ENCODE measurements at places on chromosomes 11 and 22.

DNA sequence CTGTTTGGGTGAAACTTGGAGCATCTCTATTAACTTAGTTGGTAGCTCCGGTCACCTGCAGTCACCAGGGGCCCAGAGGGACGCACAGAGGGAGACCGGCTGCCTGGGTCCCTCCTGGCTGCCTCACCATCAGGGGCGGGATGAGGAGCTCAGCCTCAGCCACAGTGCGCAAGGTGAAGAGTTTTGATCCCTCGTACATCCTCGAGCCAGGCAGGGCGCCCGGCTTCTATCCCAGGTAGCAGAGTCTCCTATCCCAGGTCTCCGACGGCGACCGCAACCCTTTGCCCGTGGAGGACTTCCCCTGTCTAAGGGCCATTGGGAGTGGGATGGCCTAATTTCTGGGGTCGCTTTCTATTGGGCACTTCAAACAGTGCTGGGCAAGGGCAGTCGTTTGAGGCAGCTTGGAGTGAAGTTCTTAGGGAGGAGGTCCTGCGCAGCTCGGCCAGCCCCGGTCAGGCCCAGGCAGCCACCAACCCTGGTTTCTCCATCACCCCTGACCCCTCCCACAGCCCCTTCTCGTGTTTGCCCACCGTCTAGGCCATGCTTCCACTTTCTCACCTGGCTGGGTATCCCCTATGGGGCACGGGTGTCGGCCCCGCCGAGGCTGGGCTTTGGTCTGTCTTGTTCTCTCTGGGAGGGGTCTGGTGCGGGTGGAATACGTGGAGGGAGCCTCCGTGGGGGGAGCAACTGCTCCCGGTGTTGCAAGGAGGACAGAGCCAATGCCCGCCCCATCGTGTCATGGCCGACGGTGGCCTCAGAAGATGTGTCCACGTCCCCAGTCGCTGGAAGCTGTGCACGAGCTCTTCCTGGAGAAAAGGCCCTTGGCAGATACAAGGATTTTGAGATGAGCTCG is 3.6 kb upstream of the MRGPRG start:
- DNase-seq: no peak

DNA sequence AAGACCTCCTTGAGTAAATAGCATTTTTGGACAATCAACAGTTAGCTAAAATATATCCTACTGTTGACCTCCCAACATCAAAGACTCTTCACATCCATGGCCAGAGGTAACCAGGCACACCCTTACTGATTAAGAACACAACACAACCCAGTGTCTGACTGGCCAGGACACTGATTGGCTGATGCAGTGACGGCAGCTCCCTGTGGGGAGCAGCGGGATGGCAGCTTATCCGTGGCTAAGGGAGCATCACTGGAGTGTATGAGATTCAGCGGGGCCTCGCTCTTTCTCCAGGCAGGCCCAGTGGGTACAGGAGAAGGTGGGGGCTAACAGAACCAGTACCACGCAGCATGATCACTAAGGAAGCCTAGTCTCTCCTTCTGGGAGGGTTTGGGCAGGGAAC is 10.3 kb upstream of the IL2RB start:
- DNase-seq: peak; percentile 25

GRCh38 chr11:128970598-128971190 is 28.0 kb upstream of the TP53AIP1 start:
- DNase-seq: no peak

DNA sequence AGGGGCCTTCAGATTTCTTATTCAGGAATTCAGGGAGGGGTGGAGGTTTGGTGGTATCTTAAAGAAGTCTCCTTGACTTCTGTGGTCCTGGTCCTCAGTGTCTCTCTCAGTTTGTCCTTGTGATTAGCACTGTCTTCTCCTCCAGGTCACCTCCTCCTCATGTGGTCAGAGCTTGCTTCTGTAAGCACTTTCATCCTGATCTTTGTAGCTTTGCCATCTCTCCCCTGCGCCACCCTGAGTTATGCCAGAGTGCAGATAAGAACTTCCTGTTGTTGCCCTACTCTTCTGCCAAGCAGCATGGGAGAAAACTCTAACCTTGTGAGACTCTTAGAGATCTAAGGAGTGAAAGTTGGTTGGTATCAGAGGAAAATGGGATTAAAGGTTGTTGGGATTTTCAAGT is 30.9 kb downstream of the MICAL2 start:
- DNase-seq: no peak
